ENCODE measurements at places on chromosomes 16 and 17.

GRCh38 chr17:45680360-45680759 is 103.8 kb upstream of the CRHR1 start:
- DNase-seq, result no peak

GRCh38 chr17:81322271-81323082 is 27.4 kb upstream of the SLC38A10 start:
- DNase-seq, result no peak

- no peak for DNase-seq
Measured at GRCh38 chr16:81936209-81937000, 74.9 kb downstream of the SDR42E1 start.

GRCh38 chr16:71360378-71360777 is 1.9 kb downstream of the CALB2 start:
- peak; percentile 57 for DNase-seq
